HFF-Myc (cell line): ENCODE measurements at places on chromosomes 11 and 22.

- no peak for DNase-seq
These were observed 10.9 kb upstream of the PHLDB1 start for GRCh38 chr11:118596224-118597146.

DNA sequence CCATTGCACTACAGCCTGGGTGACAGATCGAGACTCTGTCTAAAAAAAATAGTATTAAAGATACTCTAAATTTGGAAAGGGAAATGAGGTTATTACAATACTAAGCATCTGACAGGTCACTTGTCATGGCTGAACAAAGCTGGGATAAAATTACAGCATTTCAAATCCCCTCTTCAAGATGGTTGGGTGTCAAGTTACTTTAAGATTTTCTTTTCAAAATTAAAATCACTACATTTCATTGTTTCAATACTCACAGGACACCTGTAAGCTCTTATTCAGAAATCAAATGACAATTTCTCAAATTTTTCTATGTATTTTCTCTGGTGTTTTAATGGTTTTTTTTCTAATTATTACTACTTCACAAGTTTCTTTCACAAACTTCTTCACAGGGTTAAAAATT, 5.7 kb downstream of the TAF1D start:
- no peak for DNase-seq

DNA sequence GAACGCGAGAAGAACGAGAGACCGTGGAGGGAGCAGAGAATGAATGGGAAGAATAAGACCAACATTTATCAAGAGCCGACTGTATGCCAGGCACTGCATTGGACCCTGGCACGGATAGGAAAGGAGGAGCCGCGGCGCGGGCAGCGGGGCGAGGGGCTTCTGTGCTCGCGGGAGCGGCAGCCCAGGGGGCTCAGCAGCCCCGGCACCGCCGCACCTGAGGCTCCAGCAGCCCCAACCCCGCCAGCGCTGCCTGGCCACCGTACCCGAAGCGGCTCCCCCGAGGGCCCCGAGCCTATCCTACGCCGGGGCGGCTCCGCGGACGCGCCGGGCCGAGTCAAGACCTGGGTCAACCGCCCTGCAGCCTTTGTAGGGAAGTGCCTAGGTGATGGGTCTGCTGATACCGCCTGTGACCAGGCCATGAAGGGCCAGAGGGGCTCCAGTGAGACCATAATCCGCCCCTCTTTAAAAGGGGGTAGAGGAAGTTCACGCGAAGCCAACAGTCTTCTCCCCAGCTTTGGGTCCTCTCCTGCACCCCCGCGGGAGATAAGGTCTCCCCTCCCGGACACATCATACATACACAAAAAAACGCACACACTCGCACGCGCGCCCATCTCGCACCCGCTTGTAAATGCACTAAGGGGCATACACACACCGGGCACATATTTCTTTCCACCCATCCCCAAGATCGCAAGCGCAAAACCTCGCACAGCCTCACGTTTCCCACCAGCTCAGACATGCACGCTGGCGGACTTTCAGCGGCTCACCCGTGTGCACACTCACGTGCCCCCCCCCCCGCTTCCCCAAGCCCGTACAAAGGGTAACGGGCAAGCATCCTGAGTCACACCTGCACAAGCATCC, 935 bp upstream of the RTN4RL2 start:
- no peak for DNase-seq

DNA sequence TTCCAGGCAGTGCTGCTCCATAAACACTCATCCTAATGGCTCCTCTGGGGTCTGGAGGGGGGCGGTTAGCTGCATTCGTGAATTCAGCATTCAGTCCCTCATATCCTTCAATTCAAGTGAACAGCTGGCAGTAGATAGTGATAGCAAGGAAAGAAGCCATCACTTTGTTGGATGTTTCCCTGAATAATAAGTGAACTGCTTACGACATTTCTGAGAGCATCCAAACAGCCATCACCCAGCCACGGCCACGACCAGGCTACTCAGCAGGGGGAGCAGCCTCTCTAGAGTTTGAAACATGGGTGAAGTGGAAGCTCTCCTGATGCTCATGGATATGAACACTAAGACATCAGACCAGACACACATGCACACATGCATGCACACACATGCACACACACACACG, 163.6 kb downstream of the NTM start:
- DNase-seq = no peak

DNA sequence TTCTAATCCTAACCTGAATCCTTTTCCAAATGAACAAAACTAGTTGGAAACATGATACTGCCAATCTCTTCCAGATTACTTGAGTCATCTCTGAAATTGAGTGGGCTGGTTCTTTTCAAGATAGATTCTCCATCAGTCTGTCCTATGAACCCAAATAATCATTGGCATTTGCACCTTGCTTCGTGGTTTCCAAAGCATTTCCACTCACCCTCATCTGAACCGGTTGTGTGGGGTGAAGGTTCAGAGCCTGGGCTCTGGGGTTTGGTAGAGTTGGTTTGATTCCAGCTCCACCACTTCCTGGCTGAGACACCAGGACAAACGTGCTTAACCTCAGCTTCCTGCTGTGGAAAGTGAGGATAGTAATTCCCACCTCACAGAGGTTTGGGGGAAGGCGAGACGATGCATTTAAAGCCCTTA, 206.4 kb upstream of the E2F8 start:
- DNase-seq = no peak

GRCh38 chr11:12289667-12290476, 87.5 kb upstream of the PARVA start:
- no peak for DNase-seq

GRCh38 chr11:65774525-65775306, 6.1 kb downstream of the AP5B1 start:
- no peak for DNase-seq

DNA sequence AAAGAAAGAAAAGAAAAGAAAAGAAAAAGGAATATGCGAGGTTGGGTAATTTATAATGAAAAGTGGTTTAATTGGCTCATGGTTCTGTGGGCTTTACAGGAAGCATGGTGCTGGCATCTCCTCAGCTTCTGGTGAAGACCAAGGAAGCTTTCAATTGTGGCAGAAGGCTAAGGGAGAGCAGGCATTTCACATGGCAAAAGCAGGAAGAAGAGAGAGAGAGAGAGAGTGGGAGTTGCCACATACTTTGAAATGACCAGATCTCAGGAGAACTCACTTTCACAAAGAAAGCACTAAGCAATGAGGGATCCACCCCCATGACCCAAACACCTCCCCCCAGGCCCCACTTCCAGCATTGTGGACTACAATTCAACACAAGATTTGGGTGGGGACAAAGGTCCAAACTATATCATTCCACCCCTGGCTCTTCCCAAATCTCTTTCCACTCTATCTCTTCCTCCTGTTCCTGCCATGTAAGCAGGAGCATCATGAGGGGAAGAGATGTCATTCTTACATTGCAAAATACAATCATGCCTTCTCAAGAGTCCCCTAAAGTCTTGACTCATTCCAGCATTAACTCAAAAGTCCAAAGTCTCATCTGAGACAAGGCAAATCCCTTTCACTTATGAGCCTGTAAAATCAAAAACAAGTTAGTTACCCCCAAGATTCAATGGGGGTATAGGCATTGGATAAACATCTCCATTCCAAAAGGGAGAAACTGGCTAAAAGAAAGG, 38.9 kb downstream of the LINC01488 start:
- DNase-seq = no peak

- DNase-seq = no peak
These were observed 1.1 kb downstream of the HMGXB4 start for GRCh38 chr22:35258191-35258988.

- DNase-seq = peak; percentile 12
These were observed 10.5 kb downstream of the FGF3 start for GRCh38 chr11:69808667-69809086.

GRCh38 chr22:48354096-48354495, 1473.6 kb downstream of the BRD1 start:
- no peak for DNase-seq

- no peak for DNase-seq
These were observed 108.7 kb upstream of the CD82 start for GRCh38 chr11:44456544-44457300.

DNA sequence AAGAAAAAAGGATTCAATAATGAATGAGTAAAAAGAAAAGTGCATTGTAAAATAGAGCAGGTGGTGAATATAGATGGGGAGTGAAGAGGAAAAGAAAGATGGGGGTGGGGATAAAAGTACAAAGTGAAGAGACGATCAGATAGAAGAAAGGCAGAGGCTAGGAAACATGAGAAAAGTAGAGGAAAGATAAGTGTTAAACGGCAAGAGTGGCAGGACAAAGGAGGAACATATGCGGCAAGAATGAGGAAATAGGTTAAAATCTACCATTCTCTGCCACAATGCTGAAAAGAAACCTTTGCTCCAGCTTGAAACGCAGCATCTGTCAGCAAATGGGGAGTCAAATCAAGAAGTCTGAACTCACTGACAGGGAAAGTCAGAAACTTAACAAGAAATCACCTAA, 6.8 kb downstream of the FUT4 start:
- DNase-seq = no peak

DNA sequence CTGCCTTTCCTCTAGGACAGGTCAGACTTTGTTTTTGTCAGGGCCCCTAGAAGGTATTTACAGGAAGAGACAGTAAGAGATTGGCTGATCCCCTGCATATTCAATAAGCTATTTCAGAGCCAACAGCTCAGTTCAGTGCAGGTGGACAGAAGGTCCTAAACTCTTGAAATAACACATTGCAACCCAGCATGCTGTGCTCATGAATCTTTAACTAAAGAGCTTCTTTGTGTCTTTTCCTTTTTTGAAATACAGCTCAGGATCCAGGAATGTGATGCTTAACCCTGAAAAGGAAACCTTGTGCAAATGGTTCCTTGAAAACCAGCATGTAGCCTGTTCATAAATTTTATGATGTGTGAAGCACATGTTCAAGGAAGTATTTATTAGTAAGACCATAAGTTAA, 43.9 kb downstream of the BBOX1 start:
- no peak for DNase-seq

GRCh38 chr11:127643268-127644058, 642.9 kb upstream of the KIRREL3 start:
- DNase-seq = no peak

DNA sequence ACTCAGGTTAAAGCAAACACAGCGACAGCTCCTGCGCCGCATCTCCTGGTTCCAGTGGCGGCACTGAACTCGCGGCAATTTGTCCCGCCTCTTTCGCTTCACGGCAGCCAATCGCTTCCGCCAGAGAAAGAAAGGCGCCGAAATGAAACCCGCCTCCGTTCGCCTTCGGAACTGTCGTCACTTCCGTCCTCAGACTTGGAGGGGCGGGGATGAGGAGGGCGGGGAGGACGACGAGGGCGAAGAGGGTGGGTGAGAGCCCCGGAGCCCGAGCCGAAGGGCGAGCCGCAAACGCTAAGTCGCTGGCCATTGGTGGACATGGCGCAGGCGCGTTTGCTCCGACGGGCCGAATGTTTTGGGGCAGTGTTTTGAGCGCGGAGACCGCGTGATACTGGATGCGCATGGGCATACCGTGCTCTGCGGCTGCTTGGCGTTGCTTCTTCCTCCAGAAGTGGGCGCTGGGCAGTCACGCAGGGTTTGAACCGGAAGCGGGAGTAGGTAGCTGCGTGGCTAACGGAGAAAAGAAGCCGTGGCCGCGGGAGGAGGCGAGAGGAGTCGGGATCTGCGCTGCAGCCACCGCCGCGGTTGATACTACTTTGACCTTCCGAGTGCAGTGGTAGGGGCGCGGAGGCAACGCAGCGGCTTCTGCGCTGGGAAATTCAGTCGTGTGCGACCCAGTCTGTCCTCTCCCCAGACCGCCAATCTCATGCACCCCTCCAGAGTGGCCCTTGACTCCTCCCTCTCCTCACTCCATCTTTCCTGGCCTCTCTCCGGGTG, at the start of the genes ATM and NPAT:
Gene ATM (plus strand): TSS at position 494 of the 774 bp plus-strand sequence. CDS start 4,558 bp downstream, outside the sequence.
Gene NPAT (minus strand): TSS at position 65 of the 774 bp plus-strand sequence. CDS start 102 bp downstream, outside the sequence.
- peak; percentile 98 for DNase-seq
